Central memory CD4-positive, alpha-beta T cell (primary cell): ENCODE measurements at places on chromosomes 2 and 18.

DNA sequence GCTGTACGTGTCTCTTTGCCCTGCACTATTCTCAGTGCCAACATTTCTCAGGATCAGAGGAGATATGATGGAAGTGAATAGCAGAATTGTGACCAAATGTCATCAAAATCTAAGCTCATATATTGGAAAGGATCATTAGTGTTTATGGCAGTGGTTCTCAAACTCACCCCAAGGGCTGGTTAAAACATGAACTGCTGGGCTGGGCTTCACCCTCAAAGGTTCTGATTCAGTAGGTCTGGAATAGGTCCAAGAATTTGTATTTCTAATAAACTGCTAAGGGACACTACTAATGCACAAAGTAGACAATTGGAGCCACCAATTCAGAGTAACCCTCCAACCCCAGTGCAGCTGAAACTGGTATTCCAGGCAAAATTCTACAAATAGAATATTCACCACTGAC is 317.9 kb upstream of the UBE2E3 start:
- no peak for DNase-seq

- DNase-seq: no peak
These were observed 88.2 kb downstream of the SP3 start for GRCh38 chr2:173876833-173877413.

GRCh38 chr2:59572227-59572626 is 981.2 kb downstream of the BCL11A start:
- no peak for DNase-seq

GRCh38 chr18:62479574-62479973 is 43.3 kb upstream of the ZCCHC2 start:
- DNase-seq: no peak

- DNase-seq: no peak
These were observed 36.3 kb upstream of the CCDC68 start for GRCh38 chr18:54995421-54996143.

DNA sequence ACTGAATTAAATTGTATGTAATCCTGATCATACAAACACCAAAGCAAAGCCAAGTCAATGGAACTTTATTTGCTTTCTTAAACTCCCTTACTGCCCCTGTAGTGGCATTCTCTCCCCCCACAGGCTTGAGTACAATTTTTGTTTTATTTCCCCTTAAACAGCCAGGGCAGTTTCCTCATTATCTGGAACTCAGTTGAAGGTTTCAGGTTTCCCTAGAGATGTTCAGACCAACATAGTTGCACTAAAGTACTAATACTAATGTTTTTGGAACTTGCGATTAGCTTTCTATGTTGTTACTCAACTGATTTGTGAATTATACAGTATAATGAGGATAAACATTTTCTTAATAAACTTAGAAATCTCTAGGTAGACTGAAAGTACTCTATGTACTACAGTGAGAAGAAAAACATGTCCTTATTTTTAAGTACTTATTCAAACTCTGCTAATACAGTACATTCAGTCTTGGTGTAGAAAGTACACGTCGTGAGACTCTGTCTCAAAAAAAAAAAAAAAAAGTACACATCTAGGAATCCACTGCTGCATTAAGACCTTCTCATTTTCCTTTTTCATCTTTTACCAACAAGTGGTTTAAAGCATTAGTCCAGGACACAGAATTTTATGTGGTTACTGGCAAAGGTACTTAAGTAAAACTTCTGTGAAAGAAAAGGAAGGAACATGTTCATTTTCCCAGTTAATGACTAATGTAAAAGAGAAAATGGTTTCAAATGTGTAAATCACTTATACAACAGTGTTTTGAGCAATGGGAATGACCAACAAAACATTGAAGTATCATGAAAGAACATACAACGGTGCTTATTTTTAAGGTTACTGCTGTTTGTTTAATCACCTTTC is 209.5 kb upstream of the SMAD7 start:
- no peak for DNase-seq

DNA sequence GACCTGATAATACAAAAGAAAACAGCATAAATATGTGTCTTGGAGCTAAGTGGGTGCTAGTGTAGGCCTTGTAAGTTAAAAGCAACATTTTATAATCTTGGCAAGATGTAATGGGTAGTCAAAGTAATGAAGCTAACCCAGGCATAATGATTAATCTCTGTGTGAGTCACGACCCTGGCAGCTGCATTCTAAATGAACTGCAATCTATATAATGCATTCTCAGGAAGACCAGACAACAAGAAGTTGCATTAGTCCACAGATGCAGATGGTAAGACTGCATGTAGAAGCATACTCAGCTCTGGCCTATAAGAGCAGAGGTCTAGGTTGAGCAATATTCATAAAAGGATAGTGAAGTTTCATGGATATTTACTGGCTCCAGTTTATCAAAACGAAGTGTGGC is 85.6 kb upstream of the ETAA1 start:
- no peak for DNase-seq

GRCh38 chr2:169108099-169108884 is 38.9 kb downstream of the DHRS9 start:
- DNase-seq: no peak

DNA sequence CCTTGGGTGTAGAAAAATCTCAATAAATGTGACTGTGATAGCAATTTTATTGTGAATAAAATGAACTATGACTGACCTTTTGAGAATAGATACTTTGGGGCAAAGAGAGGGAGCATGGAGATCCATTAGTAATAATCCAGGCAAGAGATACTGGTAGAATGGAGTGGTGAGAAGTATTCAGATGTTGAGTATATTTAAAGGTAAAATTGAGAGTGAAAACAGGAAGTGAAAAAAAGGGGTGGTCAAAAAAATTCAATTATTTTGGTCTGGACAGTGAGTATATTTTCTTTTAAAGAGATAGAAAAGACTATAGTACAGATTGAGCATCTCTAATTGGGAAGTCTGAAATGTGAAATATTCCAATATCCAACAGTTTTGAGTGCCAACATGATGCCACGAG is 1515.6 kb upstream of the NXPH2 start:
- DNase-seq: no peak

GRCh38 chr2:190693533-190694232 is 44.8 kb downstream of the NAB1 start:
- DNase-seq: no peak

GRCh38 chr2:7201851-7202250 is 284.6 kb downstream of the RNF144A start:
- no peak for DNase-seq

GRCh38 chr2:14422426-14422825 is 210.1 kb upstream of the LRATD1 start:
- no peak for DNase-seq

DNA sequence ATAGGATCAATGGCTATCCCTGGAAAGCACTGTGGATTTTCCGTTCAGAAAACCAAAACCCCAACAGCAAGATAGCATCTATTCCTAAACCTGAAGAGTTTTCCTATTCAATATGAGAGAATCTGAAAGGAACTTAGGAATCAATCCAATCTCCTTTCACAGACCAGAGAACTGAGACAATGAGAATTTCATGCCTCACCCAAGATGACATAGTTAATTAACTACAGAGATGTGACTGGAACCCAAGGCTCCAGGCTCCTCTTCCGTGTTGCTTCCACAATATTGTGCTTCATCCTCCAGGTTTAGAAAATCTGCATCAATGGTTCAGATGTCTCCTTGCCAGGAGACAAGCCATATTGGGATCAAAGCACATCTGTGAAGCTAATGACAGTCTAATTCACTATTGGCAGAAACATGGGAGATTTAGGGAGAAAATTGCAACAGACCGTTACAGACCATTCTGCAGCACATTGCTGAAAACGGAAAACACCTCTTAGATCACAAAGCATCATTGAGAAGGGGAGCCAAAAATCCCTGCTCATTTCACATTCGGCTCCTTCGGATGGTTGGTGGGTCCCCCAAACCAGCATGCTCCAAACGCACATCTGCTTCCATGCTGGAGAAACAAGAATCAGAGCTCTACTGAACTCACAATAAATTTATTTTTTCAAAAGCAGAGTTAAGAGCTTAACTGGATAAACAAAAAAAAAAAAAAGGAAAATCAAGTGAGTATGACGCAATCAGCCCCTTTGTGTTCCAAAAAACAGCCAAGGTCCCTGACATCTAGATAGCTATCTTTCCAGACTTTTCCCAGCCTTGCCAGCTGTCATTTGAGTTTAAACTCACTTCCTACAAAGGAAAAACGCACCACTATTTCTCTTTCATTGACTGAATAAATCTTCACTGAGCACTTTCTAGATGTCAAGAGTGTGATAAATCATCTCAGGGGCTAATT is 290.3 kb downstream of the C1D start:
- no peak for DNase-seq

GRCh38 chr2:130287656-130288026 is 55.1 kb upstream of the IMP4 start:
- no peak for DNase-seq

- DNase-seq: no peak
These were observed 49.1 kb downstream of the DLGAP1 start for GRCh38 chr18:4405965-4406364.

- no peak for DNase-seq
These were observed 790.9 kb downstream of the CPS1 start for GRCh38 chr2:211347328-211347727.

GRCh38 chr18:69216321-69216720 is 184.4 kb upstream of the DOK6 start:
- DNase-seq: no peak

GRCh38 chr2:98601532-98602132 is 6.7 kb downstream of the COA5 start:
- DNase-seq: no peak
